ENCODE measurements at places on chromosomes 3 and 15.

GRCh38 chr3:127063916-127064315 is 81.0 kb downstream of the PLXNA1 start:
- no peak for DNase-seq

DNA sequence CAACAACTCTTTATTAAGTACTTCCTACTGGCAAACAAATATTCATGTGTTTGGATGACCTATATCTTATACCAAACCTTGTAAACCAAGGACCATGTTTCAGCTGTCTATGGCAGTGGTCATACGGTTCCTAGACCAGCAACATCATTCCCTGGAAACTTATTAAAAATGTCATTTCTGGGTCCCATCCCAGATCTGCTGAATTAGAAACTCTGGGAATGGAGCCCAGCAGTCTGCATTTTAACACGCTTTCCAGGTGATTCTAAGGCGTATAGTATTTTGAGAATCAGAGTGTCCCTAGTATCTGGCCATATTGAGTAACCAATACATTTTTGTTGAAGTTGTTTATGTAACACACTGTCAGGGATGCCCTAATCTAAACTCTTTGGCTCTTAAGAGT is 363.4 kb upstream of the LRRC3B start:
- no peak for DNase-seq

DNA sequence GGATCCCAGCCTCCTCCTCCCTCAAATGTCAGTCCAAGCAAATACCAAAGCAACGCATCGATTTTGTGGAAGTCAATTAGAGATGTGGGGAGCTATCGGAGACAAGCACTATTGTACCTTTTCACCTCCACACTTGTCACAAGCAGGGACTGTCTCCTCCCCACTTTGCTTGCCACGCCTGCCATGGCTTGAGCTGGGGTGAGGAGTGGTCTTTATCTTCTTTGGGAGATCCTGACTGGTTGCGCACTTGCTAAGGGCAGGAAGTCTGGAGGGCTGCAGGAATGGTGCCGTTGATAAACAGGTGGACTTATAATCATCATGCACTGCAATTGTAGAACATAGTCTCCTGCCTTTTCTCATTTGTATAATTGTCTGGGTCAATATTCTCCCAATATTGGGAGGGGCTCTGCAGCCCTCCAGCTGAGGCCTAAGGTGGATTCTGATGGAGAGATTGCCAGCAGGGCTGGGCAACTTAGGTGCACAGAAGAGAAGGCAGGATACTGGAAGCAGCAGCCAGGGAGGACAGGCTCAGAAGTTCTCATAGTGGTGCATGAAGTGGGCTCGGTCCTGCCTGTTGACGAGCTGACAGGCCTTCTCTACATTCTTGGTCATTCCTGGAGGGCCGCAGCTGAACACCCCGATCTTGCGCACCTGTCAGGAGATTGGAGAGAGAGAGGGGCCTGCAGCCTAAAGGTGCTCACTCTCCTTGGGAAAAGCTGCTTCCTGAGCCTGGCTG is 20.2 kb downstream of the DUOX2 start:
- no peak for DNase-seq

DNA sequence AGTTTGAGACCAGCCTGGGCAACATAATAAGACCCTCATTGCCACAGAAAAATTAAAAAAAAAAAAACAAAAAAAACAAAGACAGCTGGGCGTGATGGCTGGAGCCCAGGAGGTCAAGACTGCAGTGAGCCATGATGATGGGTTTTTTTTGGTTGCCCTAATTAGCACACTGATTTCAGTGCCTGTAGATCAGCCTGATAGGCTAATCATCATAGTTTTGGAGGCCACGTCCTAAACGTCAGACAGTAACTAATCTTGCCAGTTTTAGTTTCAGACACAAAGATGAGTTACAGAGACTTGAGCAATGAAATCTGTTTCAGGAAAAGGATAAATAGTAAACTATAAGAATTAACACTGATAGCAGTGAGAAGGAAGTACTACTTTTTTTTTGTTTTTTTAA is 55.4 kb downstream of the LRCH3 start:
- DNase-seq, result no peak

DNA sequence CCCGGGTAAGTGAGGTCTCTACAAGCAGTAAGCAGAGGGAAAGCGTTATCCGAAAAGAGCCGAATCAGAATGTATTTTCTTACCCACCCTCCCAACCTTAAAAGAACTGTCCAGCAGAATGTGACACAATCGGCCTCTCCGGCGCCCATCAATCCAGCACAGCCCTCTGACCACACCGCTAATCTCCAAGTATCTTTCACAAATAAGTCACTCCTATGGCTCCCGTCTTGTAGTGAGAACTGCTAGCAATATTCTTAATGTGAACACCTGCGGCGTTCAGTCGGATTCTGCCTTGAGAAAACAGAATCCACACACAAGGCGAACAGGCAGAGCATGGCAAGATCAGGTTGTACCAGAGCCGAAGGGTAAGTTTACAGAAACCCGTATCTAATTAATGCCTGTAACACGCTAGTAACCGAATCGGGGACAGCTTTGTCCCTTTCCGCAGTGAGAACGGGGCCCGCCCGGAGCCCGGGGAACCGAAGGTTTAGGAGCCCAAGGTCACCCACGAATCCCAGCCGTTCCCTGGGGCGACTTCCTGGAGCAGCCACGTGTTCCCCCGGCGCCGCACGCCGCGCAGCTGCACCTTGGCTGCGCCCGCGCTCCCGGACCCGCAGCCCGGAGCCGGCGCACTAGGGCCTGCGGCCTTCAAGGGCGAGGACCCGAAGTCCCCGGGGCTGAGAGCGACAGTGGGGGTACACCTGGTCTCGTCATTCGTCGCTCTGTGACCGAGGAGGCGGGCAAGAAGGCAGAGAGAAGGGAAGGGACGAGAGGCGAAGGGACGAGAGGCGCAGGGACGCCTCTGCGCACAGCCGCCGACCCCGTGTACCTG is 672 bp downstream of the TFRC start:
- DNase-seq, result peak; percentile 64

Measured in inflammatory macrophage treated with lipopolysaccharide for 4 hours (primary cell).